ENCODE measurements at places on chromosomes 1 and 21.

DNA sequence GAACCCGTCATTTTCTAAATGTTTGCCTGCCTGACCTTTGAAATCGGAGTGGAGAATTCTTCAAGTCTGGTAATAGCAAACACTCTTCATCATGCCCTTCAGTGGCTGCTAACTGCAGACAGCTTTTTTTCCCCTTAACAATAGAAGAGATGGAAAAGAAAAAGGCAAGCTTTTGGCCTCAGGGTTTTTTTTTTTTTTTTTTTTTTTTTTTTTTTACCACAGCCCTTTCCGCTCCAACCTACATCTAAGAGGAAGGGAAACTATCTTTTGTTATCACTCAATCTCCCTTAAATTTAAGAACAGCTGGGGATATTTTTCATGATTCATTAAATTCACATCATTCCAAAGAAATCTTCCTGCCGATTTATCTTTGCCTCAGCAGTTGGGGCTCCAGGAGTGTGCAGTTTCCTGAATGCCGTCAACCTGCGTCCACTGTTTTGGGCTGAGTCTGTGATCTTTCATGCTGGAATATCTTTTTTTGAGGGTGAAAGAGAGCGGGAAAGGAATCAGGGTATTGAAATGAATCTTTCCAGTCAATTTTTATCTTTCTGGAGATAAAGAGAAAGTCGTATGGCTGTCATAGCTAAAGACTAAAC is 144.5 kb upstream of the SMYD2 start:
- no peak for DNase-seq

GRCh38 chr1:232968391-232968790 is 18.0 kb downstream of the NTPCR start:
- DNase-seq: no peak

GRCh38 chr1:204382714-204383083 is 23.0 kb upstream of the PLEKHA6 start:
- DNase-seq: no peak

- no peak for DNase-seq
These were observed 139.8 kb downstream of the PRDM16 start for GRCh38 chr1:3208819-3209200.
